Type B pancreatic cell (in vitro differentiated cells): ENCODE measurements at places on chromosomes 16 and 17. TPM values are rescaled to one million over a fixed set of nuclear protein-coding genes. Genes with fewer than 3 reads are reported as not detected.
A peak's percentile ranks its signal among the peaks of the same experiment; 100 is the strongest.

Gene DNAI2
- total RNA-seq, result 0.21 and 0.87 TPM in 2 replicates

Gene ENO3
- 4.8 and 24.0 TPM in 2 replicates for total RNA-seq

Gene TBC1D3H
- total RNA-seq, result not detected in 2 replicates

Gene ZC3H7A
- total RNA-seq, result 43.3 and 67.5 TPM in 2 replicates

- no peaks in the 10 kb centered on the region for H3K27me3 ChIP-seq
- no peaks in the 10 kb centered on the region for H3K4me1 ChIP-seq
- no peak overlapping the region for H3K4me3 ChIP-seq
- H3K36me3 ChIP-seq, result peaks cover 14% of the 10 kb centered on the region
Observed at GRCh38 chr16:28308794-28309584, 16.7 kb downstream of the SBK1 start.

GRCh38 chr16:80161799-80162739 is 378.7 kb upstream of the DYNLRB2 start:
- DNase-seq, result no peak
- peaks cover 7% of the 10 kb centered on the region for H3K27me3 ChIP-seq
- H3K4me1 ChIP-seq, result peaks cover 11% of the 10 kb centered on the region
- H3K27ac ChIP-seq, result no peak overlapping the region

DNA sequence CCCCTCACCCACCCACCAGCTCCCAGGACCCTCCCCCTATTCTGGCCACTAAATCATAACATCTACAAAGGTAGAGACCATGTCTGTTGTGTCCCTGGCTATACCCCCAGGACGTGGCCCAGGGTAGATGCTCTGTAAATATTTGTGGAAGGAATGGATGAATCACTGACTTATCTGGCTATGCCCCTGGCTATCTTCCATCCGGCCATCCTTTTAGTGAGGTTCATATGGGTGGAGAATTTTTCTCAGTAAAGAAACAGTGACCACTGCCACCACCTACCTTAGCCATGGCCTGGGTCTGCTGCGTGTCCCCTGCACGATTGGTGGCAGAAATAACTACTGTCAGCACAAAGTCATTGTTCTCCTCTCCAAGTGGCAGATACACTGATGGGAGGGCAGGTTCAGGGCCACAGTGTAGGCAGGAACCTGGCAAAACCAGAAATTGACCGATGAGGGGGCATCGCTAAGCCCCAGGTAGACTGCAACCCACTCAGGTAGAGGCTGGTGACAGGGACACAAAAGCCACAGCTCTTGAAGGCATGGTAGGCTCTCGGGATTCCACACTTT is 63.1 kb upstream of the BCO1 start:
- no peaks in the 10 kb centered on the region for H3K36me3 ChIP-seq
- H3K4me3 ChIP-seq, result no peak overlapping the region
- no peaks in the 10 kb centered on the region for H3K4me1 ChIP-seq
- H3K27ac ChIP-seq, result no peak overlapping the region
- no peak for DNase-seq

DNA sequence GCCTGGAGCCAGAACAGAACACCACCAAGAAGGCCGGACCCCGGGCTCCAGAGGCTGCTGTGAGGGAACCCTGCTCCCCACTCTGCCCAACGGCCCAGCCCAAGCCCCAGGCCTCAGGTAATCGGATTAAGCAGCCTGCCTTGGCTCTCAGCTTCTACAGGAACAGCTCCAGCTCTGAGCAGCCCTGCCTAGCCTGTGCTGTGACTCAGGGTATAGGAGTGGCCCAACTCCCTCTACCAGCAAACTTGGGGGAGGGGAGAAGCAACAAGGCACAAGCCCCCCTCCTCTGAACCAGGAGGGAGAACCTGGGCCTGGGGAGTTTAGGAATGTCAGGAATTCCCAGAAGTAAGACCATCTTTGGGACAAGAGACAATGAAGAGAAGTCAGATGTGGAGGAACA is 849 bp upstream of the SOX15 start:
- H3K4me1 ChIP-seq, result peaks cover 13% of the 10 kb centered on the region
- no peak for DNase-seq
- peak overlapping the region; percentile 96 for H3K27ac ChIP-seq
- H3K36me3 ChIP-seq, result peaks cover 25% of the 10 kb centered on the region
- peak overlapping the region; percentile 12 for H3K4me3 ChIP-seq

DNA sequence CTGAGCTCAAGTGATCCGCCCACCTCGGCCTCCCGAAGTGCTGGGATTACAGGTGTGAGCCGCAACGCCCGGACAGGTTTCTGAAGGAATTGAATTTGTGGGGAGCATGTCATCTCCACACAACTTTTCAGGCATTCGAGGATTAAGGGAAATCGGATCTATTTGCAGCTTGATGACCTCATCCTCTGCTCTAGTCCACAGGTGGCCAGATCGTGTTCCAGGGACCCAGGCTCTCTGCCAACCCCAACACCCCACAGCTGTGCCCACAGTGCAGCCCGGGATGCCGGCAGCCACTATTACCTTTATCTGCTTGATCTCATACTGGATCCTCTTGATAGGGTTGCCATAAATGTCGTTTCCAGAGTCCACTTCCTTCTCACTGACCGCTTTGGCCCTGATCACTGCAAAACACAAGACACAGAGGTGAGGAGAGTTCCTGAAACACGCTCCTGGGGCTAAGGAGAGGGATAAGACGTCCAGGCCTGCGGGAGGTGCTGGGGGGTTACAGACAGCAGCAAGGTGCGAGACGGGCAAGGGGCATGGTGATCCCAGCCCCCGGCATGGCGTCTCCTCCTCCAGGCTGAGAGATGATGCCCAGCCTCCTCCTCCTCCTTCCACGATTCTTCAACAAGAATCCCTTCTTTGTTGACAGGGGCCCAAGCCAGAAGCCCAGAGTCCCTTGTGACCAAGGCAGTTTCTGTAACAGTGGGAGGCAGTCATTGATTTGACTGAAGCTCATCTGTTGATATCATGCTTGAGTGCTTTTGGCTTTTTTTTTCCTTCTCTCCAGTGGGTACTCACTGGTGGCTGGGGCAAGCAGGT is 29.3 kb downstream of the CEP295NL start:
- H3K36me3 ChIP-seq, result peaks cover 15% of the 10 kb centered on the region
- H3K4me1 ChIP-seq, result peaks cover 28% of the 10 kb centered on the region
- H3K27me3 ChIP-seq, result no peaks in the 10 kb centered on the region

GRCh38 chr16:88868974-88869672 is 2.7 kb upstream of the PABPN1L start:
- DNase-seq, result no peak
- no peaks in the 10 kb centered on the region for H3K36me3 ChIP-seq
- H3K4me3 ChIP-seq, result no peak overlapping the region
- H3K27ac ChIP-seq, result no peak overlapping the region
- no peaks in the 10 kb centered on the region for H3K4me1 ChIP-seq

DNA sequence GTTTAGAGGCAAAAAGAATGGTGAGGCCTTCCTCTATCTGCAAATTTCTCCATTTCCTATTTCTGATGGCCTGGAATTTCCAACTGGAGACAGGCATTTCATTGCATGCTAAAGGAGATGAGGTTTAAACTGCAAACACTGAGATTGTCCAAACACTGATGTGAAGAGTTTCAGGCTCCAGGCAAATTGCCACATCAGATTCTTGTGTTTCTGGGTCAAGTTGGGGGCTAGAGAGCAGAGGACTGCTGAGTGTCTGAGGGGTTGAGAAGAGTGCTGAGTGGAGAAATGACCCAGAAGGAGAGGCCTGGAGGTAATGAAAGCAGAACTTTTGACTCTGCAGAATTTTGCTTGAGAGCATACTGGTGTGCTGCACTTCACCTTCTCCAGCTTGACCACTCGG is 216.7 kb upstream of the MPHOSPH6 start:
- H3K27me3 ChIP-seq, result peaks cover 24% of the 10 kb centered on the region
- H3K36me3 ChIP-seq, result no peaks in the 10 kb centered on the region
- no peak for DNase-seq
- H3K4me3 ChIP-seq, result no peak overlapping the region

GRCh38 chr16:87263418-87264052 is 53.7 kb downstream of the C16orf95 start:
- peaks cover 3% of the 10 kb centered on the region for H3K27me3 ChIP-seq
- peaks cover 10% of the 10 kb centered on the region for H3K4me1 ChIP-seq
- H3K36me3 ChIP-seq, result peaks cover 3% of the 10 kb centered on the region
- no peak overlapping the region for H3K27ac ChIP-seq
- DNase-seq, result no peak
- H3K4me3 ChIP-seq, result no peak overlapping the region

- H3K4me3 ChIP-seq, result peak overlapping the region; percentile 72
- H3K27me3 ChIP-seq, result no peaks in the 10 kb centered on the region
- H3K4me1 ChIP-seq, result peaks cover 16% of the 10 kb centered on the region
- peak overlapping the region; percentile 66 for H3K27ac ChIP-seq
- no peaks in the 10 kb centered on the region for H3K36me3 ChIP-seq
- no peak for DNase-seq
Observed at GRCh38 chr17:78324391-78325075, 35.3 kb downstream of the SOCS3 start.
